ENCODE measurements at places on chromosomes 6 and 20.

GRCh38 chr6:34585108-34585507 lies 29.0 kb upstream of the SPDEF start:
- no peak for DNase-seq

DNA sequence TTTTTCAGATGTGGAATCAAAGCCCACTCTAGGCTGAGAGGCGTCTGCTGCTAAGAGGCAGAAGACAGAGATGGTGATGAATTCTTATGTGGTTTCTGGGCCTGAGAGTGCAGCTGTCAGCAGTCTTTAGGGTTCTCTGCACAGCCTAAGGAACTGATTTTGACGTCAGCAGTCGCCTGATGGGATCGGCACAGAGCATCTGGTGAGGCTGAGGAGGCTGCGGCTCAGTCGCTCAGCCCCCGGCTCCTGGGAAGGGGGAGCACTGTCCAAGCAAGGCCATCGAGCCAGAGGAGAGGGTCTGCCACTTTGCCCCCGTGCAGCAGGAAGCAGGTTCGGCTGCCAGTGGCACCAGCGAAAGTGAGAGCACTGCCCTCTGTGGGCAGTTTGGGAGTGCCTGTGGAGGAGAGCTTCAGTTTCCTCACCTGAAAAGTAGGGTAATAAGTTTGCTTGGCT lies 92.5 kb downstream of the TCP11 start:
- peak; percentile 96 for DNase-seq

- no peak for DNase-seq
Measured at GRCh38 chr6:91562955-91563354, 976.1 kb upstream of the MAP3K7 start.

DNA sequence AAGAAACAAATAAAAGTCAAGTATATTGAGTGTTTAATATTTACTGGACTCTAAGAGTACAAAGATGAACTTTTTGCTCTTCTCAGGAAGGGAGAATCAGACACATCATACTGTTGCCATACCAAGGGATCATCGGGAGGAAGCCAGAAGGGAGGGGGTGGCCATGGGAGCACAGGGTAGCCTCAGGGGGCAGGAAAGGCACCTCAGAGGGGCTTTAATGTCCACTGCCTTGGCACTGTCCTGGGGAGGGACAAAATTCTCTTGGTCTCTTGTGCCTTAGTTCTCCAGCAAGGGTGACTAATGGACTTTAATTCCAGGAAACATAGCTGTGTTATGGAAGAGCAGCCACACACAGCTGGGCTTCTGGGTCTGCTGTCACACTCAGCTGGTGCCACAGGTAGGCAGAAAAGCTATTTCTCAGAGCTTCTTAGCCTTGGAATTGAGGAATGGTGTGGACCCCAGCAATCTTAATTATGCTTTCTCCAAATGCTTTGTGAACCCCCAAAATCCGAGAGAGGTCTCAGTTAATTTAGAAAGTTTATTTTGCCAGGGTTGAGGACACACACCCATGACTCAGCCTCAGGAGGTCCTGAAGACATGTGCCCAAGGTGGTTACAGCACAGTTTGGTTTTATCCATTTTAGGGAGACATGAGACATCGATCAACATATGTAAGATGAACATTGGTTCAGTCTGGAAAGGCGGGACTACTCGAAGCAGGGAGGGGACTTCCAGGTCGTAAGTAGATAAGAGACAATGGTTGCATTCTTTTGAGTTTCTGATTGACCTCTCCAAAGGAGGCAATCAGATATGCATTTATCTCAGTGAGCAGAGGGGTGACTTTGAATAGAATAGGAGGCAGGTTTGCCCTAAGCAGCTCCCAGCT lies 53.2 kb downstream of the MRAP2 start:
- DNase-seq, result no peak

DNA sequence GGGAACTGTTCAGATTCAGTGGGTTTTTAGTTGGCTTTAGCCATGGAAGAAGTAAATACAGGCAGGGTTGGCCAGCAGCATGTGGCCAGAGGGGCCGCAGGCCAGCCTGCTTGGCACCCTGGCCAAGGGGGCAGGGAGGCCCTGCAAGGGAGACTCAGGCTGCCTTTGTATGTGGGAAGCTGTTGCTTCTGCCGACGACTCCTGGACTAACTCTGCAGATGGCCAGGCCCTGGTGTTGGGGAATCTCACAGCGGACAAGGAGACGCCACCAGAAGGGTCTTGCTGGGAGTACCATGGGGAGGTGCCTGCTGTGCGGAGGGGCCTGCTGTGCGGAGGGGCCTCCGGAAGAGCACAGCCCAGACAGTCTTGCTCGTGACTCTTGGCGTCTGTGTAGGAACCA lies 25.2 kb downstream of the PYGB start:
- DNase-seq, result peak; percentile 9

- no peak for DNase-seq
Measured at GRCh38 chr6:6843057-6843627, 254.6 kb downstream of the LY86 start.

DNA sequence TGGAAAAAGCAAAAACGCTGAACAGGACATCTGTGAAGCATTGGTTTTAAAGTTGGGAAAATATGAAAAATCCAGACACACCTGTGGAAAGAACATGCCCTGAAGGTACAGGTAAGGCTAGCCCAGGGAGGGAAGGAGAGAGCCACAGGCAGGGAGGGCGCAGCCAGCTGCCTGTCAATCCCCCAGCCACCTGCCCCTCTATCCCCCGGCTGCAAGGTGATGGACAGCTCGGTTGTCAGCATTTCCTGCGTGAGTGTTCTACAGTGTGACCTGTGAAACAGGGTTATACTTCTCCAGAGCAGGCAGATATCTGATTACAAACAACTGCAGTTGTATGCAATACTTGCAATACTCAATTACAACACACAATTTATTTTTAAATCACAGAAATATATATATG lies 358.1 kb downstream of the SMOC2 start:
- DNase-seq, result no peak

- no peak for DNase-seq
Measured at GRCh38 chr6:165714907-165715306, 51.9 kb upstream of the PDE10A start.

- no peak for DNase-seq
Measured at GRCh38 chr6:1255636-1256365, 56.1 kb upstream of the FOXQ1 start.

DNA sequence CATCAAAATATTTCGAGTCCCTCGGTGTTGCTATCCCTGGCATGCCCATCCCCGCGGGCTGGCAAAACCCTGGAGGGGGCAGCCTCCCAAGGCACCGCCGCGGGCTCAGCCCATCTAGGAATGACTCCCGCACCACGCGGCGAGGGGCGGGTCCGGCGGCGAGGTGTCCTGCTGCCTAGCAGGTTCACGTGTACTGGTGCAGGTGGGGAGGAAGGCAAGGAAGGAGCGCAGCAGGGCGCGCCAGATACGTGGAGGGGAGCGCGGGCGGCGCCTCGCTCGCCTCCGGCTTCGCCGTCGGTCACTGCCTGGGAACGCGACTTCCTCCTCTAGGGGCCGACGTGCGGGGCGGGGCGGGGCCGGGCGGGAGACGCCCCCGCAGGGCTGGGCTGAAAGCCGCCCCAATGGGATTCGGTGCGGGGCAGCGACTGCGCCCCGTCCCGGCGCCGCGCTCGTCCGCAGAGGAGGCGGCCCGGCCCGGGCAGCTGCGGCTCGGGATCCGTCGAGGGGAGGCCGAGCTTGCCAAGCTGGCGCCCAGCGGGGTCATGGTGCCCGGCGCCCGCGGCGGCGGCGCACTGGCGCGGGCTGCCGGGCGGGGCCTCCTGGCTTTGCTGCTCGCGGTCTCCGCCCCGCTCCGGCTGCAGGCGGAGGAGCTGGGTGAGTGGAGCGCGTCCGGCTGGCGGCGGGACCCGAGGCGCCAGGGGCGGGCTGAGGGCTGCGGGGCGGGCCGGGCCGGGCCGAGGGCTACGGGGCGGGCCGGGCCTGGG lies at the start of gene DCBLD1:
TSS of gene DCBLD1 (plus strand) at position 435 of the 764 bp plus-strand sequence. CDS start at position 543, 108 bp downstream.
- DNase-seq, result peak; percentile 79

DNA sequence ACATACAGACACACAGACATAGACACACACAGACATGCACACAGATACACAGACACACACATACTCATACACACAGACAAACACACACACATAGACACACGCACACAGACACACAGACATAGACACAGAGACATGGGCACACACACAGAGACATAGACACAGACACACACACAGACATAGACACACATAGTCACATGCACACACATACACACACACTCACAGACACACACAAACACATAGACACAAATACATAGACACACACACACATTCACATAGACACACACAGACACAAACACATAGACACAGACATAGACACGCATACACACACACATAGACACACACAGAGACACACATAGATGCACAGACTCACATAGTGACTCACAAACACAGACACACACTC lies 13.5 kb downstream of the FOXF2 start:
- DNase-seq, result no peak

- no peak for DNase-seq
Measured at GRCh38 chr6:90401933-90402830, 105.5 kb upstream of the BACH2 start.

DNA sequence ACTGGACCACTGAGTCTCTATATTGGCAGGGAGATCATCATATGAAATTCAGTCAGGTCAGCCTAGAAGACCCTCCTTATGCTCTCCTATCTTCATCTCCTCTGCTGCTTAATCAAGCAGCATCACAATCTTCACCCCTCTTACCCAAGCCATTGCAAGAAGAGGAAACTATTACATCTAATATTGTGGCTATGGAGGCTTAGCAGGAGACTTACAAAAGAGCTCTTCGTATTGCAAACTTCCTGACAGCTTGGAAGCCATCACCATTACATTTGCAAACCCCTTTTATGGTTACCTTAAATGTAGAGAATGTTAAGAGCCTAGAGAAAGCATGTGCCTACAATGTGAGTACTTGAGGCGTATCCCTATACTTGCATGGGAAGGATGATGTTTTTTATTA lies 87.2 kb upstream of the STXBP5 start:
- no peak for DNase-seq

DNA sequence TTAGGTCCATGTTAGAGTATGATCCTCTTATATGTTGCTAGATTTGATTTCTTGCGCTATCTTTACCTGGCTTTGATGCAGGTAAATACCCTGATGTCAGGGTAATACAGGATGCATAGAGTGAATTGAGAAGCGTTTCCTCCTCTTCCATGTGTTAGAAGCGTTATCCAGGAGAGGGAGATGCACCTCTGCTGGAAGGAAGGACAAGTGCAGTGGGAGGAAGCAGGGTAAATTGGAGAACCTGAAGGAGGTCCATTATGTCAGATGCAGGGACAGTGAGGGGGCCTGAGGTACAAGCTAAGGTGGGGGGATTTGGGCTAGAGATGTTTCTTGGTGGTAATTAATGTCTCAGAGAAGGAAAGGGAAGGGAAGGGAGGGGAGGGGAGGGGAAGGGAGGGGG lies 7.7 kb downstream of the SHLD1 start:
- DNase-seq, result no peak

GRCh38 chr6:91043751-91044150 lies 456.9 kb upstream of the MAP3K7 start:
- no peak for DNase-seq

GRCh38 chr6:15443119-15443830 lies 197.4 kb downstream of the JARID2 start:
- DNase-seq, result no peak

DNA sequence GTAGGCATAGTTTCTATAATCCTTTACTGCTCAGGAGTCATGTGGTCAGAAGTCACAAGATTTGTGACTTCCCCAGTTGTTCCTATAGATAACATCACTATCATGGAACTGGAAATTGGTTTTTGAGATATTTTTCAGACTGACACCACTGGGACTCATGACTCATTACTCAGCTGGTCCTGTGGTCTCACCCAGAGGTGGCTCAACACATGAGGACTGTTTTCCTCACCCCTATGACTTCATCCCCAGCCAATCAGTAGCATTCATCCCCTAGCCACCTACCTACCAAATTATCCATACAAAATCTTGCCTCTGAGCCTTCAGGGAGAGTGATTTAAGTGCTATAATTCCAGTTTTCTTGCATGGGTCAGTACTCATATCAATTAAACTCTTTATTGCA lies 1217.7 kb downstream of the EPHA7 start:
- DNase-seq, result no peak

GRCh38 chr6:144406796-144407195 lies 121.7 kb downstream of the UTRN start:
- no peak for DNase-seq

- DNase-seq, result no peak
Measured at GRCh38 chr20:2468581-2469407, 1.8 kb downstream of the SNRPB start.

- no peak for DNase-seq
Measured at GRCh38 chr20:51595744-51596143, 53.2 kb upstream of the NFATC2 start.

- DNase-seq, result no peak
Measured at GRCh38 chr6:67935976-67936477, 699.1 kb upstream of the ADGRB3 start.

DNA sequence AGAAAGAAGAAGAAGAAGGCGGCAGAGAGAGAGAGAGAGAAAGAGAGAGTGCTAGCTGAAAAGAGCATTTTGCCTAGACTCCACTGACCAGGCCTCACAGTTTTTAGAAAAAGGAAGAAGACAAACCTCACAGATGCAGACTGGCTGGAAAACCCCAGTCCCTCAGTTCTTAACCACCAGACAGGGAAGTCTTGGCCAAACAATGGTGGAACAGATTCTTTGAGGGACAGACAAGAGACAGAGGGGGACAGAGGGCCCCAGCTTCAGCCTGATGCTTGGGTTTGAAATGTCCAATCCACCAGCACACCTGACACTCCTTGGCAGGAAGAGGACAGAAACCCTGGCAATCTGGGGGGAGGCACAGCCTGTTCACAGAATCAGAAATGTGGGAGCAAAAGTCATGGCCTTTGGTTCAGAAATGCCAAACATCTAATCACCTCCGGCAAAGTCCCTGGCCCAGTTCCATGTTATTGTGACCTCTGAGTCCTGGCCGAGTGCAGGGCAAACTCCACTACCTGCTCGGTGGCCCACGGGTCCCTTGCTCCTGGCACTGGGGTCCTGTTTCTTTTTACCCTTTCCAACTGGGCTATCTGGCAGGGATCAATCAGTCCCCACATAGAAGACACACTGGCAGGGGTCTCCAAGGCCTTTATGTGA lies 235.2 kb downstream of the LY86 start:
- no peak for DNase-seq

DNA sequence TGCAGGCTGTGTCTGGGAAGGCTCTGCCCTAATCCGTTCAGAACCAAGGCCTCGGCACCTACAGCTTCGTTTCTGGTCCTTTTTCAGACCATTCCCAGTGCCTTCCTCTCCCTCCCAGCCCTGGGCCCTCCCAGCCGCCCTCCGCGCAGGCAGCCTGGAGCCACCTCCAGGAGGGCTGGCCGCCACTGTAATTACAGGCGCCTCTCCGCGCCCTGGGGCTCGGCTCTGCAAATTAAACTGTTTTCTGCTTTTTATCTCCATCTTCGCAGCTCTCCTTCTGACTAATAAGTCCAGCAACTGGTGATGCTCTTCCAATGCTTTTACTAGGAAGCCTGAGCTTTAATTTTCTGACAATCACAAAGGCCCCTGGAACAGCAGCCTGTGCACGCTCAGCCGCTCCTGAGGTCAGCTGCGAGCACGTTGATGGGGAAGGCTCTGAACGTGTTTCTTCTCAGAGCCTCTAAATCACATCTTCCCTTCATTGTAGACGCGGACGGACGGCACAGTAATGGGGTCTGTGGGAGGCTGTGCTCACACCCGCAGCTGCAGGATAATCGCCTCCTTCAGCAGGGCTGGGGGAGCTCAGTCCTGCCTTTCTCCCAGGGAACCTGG lies 194.6 kb downstream of the DLL1 start:
- no peak for DNase-seq

- no peak for DNase-seq
Measured at GRCh38 chr6:124205921-124206320, 402.3 kb downstream of the NKAIN2 start.

- no peak for DNase-seq
Measured at GRCh38 chr6:44732243-44732642, 344.7 kb downstream of the CDC5L start.

GRCh38 chr6:146950351-146950835 lies 253.8 kb upstream of the STXBP5 start:
- DNase-seq, result no peak

Data from WERI-Rb-1 (cell line).